ENCODE measurements at places on chromosomes 16 and 17.

GRCh38 chr17:40528692-40529417 lies 27.4 kb upstream of the TNS4 start:
- DNase-seq, result no peak

DNA sequence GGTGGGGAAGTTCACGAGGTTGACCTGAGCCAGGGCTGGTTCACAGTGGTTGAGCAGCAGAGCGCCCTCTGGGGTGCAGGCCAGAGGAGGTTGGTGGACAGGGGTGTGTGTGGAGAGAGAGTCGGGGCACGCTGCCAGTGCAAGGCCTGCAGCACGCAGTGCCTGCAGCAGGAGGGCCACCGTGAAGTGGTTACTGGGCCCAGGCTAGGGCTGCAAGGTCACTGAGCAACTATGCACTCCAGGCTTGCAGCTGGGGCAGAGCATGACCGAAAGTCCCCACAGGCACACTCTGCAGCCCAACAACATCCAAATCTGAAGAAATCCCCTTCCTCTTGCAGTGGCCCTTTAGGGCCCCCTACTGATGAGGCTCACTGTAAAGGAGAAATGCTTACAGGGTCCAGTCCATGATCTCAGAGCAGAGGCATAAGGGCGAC lies 89.1 kb upstream of the NOL11 start:
- DNase-seq, result no peak

GRCh38 chr17:70934231-70934630 lies 764.9 kb downstream of the KCNJ2 start:
- no peak for DNase-seq

GRCh38 chr17:8542599-8543502 lies 87.7 kb downstream of the MYH10 start:
- no peak for DNase-seq

- DNase-seq, result no peak
Observed at GRCh38 chr17:12229335-12229734, 208.7 kb downstream of the MAP2K4 start.

- DNase-seq, result no peak
Observed at GRCh38 chr17:59427425-59427921, 96.0 kb downstream of the YPEL2 start.

DNA sequence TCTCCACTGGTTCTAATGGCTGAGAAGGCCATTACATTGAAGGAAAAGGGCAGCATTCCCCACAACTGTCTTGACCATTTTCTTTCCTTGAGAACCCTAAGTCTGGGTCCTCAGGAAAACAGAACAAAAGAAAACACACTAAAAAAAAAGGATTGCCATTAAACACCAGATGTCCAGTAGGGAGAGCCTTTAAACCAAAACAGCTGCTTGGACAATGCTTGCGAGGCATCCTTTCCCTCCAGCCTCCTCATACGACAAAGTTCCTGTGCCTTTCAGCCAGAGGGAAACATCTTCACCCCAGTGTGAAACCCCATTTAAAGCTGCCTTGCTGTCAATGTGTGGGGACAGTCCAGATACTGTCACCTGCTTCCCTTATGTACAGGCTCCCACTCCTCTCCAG lies 74.3 kb downstream of the MMD start:
- DNase-seq, result no peak

DNA sequence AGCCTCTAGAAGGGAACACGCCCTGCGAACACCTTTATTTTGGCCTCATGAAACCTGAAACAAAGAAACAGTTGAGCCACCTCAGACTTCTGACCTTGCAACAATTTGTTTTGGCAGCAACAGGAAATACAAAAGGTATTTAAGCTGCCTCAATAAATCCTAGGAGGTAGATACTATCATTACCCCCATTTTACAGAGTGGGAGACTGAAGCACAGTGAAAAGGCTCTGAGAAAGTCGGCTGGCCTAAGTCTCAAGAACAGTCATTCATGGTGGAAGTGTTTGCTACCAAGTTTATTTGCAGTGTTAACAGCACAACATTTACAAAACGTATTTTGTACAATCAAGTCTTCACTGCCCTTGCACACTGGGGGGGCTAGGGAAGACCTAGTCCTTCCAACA lies 19.0 kb downstream of the RND2 start:
- no peak for DNase-seq

DNA sequence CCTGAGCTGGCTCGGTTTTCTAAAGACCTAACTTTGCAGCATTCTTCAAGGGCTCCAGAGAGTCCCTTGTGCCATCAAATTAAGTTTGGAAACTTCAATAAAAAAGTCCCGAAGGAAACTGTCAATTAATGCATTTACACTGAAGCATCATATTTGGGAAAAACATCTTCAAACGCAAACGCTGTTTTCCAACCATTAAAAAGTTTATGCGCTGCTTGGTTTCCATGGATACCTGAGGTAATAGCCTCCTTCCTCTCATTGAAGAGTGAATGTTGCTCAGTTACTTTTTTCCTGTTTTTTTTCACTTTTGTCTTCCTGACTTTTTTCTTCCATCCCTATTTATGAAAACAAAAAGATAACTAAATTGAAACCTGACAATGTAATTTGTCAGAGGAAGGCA lies 399.1 kb downstream of the MAF start:
- DNase-seq, result no peak

DNA sequence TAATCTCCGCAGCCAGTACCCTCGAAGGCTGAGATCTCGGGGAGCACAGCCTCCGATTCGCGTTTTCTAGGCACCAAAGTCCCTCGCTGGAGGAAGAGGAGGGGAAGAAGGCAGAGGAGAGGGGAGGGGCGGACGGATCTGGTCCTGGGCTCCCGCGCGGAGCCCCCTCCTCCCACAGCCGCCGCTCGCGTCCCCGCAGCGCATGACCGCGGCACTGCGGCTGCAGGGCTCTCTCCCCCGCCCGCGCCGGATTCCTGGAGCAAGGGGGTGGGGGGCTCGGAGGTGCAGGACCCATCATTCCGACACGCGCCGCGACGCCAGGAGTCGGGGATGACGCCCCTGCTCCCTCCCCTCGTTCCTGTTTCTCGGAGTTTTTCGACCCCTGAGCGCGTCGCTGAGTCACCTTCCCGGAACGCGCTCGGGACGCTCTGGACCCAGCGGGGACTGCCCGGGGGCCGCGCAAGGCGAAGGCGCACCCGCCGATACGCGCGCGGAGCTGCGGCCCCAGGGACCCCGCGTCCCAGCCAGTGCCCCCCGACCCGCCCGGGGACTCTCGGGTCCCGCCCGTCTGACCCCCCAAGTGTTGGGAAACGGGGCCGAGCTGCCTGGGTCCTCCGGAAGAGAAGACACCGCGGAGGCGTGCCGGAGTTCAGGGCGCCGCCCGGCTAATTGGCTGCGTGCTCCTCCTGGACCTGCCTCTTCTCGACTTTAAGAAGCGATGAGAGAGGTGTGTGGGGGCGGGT lies 1.4 kb upstream of the SPHK1 start:
- DNase-seq, result peak; percentile 30

- DNase-seq, result no peak
Observed at GRCh38 chr17:4003131-4003500, 38.9 kb upstream of the ATP2A3 start.

GRCh38 chr17:82217530-82218204 lies 5.0 kb upstream of the CCDC57 start:
- no peak for DNase-seq

DNA sequence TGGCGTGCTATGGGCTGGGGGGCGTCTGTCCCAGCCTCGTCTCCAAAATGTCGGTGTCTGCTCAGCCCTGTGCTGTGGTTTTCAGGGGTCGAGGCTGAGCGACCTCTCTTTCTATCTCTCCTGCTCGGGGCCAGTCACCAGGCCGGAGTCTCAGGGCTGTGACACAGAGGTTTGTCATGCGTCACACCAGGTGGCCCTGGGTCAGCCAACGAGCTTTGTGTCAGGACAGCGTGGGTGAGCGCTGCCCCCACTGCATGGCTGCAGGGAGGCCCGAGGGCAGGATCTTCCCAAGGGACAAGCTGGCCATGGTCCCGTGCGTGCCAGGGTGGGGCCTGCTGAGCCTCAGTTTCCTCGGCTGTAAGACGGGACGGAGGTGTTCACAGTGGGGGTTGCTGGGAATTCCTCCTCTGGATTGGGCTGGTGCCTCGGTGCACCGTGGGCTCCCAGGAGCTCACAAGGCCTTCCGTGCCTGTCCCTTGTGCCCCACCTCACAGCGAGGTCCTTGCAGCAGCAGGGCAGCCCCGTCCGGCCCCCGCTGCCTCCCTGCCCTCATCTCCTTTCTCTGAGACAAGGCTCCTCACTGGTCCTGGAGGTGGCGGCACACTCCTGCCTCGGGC lies 50.5 kb downstream of the CBFA2T3 start:
- DNase-seq, result no peak

GRCh38 chr16:3401719-3402397 lies 843 bp downstream of the ZNF174 start:
- no peak for DNase-seq

- DNase-seq, result no peak
Observed at GRCh38 chr16:60491273-60491672, 1545.0 kb downstream of the CDH8 start.

GRCh38 chr17:35844547-35844946 lies 24.1 kb downstream of the HEATR9 start:
- DNase-seq, result no peak

- DNase-seq, result no peak
Observed at GRCh38 chr16:71626018-71626857, at the start of gene MARVELD3. MARVELD3 (plus strand) TSS chr16:71626184; CDS start chr16:71626230, 46 bp downstream.

GRCh38 chr17:62618647-62619416 lies 8.6 kb upstream of the MRC2 start:
- no peak for DNase-seq

DNA sequence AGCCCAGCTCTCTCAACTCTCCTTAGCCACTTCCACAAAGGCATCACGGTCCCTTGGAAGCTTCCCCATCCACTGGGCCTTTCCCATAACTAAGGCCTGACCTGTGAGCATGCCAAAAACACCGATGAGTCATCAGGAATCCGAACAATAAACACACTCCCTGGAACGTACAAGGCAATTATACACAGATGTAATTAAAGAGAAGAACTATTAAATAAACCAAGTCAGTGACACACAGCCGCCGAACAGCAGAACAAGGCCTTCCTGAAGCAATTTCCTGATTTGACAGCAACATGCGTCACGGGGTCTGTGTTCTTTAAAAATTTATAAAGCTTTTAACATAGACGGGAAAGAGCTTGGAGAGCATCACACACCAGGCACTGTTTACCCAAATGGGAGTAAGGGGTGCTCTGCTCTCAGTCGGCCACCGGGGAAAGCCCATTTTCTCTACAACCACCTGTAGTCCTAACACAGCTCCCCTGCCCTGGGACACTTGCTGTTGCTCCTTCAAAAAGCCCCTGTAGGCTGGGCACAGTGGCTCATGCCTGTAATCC lies 29.4 kb downstream of the COG7 start:
- no peak for DNase-seq

Data from stimulated activated CD8-positive, alpha-beta memory T cell treated with anti-CD3 and anti-CD28 coated beads, Interleukin-15, amount 100 ng/mL, for 4 hours (primary cell).